ENCODE measurements at places on chromosomes 5 and 9. TPM values are rescaled to one million over a fixed set of nuclear protein-coding genes. Genes with fewer than 3 reads are reported as not detected.

The PRRX2 gene
- total RNA-seq, result 0.41 TPM

GRCh38 chr9:18756712-18757125, 276.3 kb downstream of the SAXO1 start:
- no peak for DNase-seq
- no peaks in the 10 kb centered on the region for H3K4me1 ChIP-seq
- no peak overlapping the region for H3K27ac ChIP-seq
- H3K36me3 ChIP-seq, result no peaks in the 10 kb centered on the region
- no peaks in the 10 kb centered on the region for H3K27me3 ChIP-seq

The DDX46 gene
- 34.6 TPM for total RNA-seq

DNA sequence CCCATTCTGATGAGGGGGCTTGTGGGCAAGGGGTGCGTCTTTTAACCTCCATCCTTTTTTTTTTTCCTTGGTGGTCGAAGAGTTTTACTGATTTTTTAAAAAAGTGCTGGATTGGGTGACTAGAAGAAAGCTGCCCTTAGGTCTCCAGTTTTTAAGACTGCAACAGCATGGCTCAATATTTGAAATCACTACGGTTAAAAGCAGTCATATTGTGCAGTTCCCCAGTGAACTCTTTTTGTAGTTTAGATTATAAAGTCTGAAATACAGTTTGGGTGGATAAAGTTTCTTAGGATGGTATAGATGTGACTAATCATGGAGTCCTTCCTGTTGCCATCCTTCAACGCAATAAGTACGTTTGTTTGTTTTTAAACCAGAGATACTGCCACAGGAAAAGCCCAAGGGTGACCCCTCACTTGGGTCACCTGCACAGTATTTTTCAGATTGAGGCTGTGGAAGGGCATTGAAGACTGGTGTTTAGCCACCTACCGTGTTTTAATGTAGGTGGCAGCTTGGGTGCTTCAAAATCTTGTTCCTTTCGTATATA, 520 bp upstream of the DHFR start:
- DNase-seq, result no peak
- H3K27me3 ChIP-seq, result no peaks in the 10 kb centered on the region
- peaks cover 12% of the 10 kb centered on the region for H3K4me1 ChIP-seq
- H3K36me3 ChIP-seq, result no peaks in the 10 kb centered on the region
- no peak overlapping the region for H3K27ac ChIP-seq
- H3K4me3 ChIP-seq, result peak overlapping the region; percentile 94

- H3K27ac ChIP-seq, result no peak overlapping the region
- no peaks in the 10 kb centered on the region for H3K27me3 ChIP-seq
- no peaks in the 10 kb centered on the region for H3K4me1 ChIP-seq
- H3K4me3 ChIP-seq, result no peak overlapping the region
Measured at GRCh38 chr9:18877984-18878383, 155.0 kb downstream of the SAXO1 start.

DNA sequence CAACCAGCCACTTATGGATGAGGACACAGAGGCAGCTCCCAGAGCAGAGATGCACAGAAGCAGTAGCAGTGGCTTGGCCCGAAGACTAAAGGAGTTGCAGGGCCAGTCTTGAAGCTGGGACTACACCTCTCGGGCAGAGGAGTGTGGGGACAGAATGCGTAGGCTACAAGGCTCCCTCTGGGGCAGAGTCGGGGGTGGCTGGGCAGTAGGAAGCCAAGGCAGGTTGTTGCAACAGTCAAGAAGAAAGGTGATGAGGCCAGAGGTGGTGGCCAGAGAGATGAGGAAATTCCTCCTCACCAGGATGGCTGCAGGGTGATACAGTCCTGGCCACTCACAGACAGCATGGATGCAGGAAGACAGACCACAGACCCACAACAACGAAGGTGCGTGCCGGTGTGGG, 4.9 kb upstream of the N4BP3 start:
- DNase-seq, result no peak
- H3K27ac ChIP-seq, result no peak overlapping the region
- no peaks in the 10 kb centered on the region for H3K27me3 ChIP-seq
- H3K36me3 ChIP-seq, result no peaks in the 10 kb centered on the region
- no peaks in the 10 kb centered on the region for H3K4me1 ChIP-seq

The ZNF169 gene
- total RNA-seq, result 1.3 TPM

DNA sequence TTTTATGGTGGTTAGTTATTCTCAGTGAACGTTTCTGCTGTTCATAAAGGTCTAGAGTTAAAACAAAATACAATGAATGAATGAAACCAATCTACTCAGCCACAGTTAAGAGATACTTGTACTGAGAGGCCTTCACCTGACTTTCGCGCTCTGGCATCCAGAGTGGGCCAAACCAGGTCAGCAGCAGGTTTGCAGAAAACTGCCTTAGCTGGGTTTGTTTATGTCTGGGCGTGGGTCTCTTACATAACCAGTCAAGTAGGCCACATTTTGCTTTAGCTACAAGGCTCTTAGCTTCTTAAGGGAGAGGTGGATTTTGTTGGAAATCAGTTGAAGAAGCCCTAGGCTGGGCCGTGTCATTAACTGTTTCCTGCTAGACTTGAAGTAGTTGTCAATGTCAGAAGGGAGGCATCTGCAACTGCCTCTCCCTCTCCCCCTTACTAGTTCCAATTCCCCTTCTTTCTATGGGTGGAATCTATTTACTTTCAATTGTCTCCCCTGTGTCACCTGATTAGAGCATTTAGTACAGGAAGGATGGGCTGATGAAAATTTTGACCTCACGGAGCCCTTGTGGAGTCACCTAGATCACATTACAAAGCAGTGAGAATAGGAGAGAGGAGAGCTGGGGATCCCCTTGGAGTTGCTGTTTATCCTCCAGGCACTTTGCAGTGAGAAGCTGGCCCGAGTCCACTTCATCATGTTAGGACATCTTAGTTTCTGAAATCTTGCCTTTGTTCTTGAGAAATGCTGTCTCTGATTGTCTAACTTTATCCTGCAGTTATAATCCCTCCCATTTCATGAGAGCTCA, 200.5 kb downstream of the ARHGEF28 start:
- DNase-seq, result no peak
- no peak overlapping the region for H3K27ac ChIP-seq
- H3K4me1 ChIP-seq, result no peaks in the 10 kb centered on the region
- H3K4me3 ChIP-seq, result no peak overlapping the region
- no peaks in the 10 kb centered on the region for H3K36me3 ChIP-seq
- no peaks in the 10 kb centered on the region for H3K27me3 ChIP-seq

- no peaks in the 10 kb centered on the region for H3K27me3 ChIP-seq
- H3K27ac ChIP-seq, result no peak overlapping the region
- no peak overlapping the region for H3K4me3 ChIP-seq
- no peak for DNase-seq
- no peaks in the 10 kb centered on the region for H3K36me3 ChIP-seq
- no peaks in the 10 kb centered on the region for H3K4me1 ChIP-seq
Measured at GRCh38 chr5:95704150-95704549, 21.4 kb upstream of the SPATA9 start.

DNA sequence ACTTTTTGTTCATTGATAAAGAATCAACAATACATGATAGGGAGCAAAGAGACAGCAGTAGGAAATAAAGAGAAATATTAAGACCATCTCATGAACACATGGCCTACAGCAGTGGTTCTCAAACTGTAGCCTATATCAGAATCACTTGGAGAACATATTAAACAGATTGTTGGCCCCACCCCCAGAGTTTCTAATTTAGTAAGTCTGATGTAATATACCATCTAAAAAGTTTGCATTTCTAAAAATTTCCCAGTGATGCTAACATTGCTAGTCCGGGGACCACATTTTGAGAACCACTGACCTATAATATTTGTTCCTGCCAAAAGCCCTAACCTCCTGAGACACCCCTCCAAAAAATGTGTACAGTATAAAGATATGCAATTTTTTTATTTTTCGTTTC, 306.2 kb upstream of the NREP start:
- no peaks in the 10 kb centered on the region for H3K27me3 ChIP-seq
- no peak for DNase-seq
- no peak overlapping the region for H3K27ac ChIP-seq

The NUTM2F gene
- total RNA-seq, result not detected

- DNase-seq, result no peak
- H3K27ac ChIP-seq, result no peak overlapping the region
- H3K36me3 ChIP-seq, result no peaks in the 10 kb centered on the region
- no peaks in the 10 kb centered on the region for H3K27me3 ChIP-seq
Measured at GRCh38 chr5:93096561-93096960, 484.5 kb downstream of the NR2F1-AS1 start.

The HAPLN1 gene
- 4.4 TPM for total RNA-seq

GRCh38 chr9:7139886-7140285, 382.1 kb downstream of the KDM4C start:
- no peak overlapping the region for H3K4me3 ChIP-seq
- H3K27ac ChIP-seq, result no peak overlapping the region
- DNase-seq, result no peak
- H3K27me3 ChIP-seq, result no peaks in the 10 kb centered on the region
- H3K4me1 ChIP-seq, result peaks cover 16% of the 10 kb centered on the region
- no peaks in the 10 kb centered on the region for H3K36me3 ChIP-seq

Data from heart right ventricle (tissue), 16 donors.